ENCODE measurements at places on chromosomes 2 and 18. TPM values are rescaled to one million over a fixed set of nuclear protein-coding genes. Genes with fewer than 3 reads are reported as not detected.

COL5A2 gene
- total RNA-seq: 220 TPM

PJVK gene
- 0.60 TPM for total RNA-seq

GPR155 gene
- 8.5 TPM for total RNA-seq

HAAO gene
- 0.47 TPM for total RNA-seq

TTR gene
- total RNA-seq: not detected

DNER gene
- 0.60 TPM for total RNA-seq

DRC1 gene
- not detected for total RNA-seq

SAG gene
- not detected for total RNA-seq

Measured in smooth muscle cell of the coronary artery (primary cell).